ENCODE measurements at places on chromosomes 11 and 22.
A peak's percentile ranks its signal among the peaks of the same experiment; 100 is the strongest.

- no peak for DNase-seq
Measured at GRCh38 chr11:707817-708420, 1.9 kb downstream of the EPS8L2 start.

GRCh38 chr11:92225568-92226330 is 1.1 kb downstream of the FAT3 start:
- DNase-seq = no peak

GRCh38 chr22:23223569-23224317 is 43.4 kb downstream of the BCR start:
- DNase-seq = no peak

- DNase-seq = no peak
Measured at GRCh38 chr11:9951807-9952206, 287.9 kb downstream of the SWAP70 start.

DNA sequence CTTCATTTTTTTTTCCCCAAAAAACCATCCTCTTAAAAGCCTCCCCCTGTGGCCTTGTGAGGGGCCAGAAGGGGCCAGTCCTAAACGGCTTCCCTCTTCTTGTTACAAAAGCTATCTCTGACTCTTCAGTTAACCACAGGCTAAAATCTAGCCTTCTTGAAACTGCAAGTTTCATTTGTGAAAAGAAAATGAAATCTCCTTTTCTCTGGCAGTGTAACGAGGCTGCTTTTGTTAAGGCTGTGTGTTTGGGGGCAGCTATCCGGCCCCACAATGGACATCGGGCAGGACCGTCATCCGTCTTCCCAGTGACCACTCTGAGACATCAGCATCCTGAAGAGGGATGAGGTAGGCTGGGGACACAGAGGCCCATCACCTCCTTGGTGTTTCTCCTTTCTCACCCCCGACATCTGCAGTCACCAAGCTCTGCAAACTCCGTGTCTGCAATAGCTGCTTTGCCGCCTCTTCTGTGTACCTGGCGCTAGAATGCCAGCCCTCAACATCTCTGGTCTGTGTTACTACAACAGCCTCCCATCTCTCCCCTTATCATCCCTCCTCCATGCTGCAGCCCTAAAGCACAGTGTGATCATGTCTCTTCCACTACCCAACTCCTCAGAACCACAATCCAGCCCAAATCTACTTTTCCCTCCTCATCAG is 94.0 kb downstream of the RCN1 start:
- no peak for DNase-seq

GRCh38 chr11:64395545-64396078 is 36.6 kb downstream of the RPS6KA4 start:
- DNase-seq = no peak

- DNase-seq = no peak
Measured at GRCh38 chr11:126701520-126701897, 299.1 kb downstream of the KIRREL3 start.

GRCh38 chr22:40030758-40031095 is 36.0 kb downstream of the FAM83F start:
- no peak for DNase-seq

GRCh38 chr11:108592591-108593213 is 866 bp downstream of the EXPH5 start:
- peak; percentile 32 for DNase-seq

DNA sequence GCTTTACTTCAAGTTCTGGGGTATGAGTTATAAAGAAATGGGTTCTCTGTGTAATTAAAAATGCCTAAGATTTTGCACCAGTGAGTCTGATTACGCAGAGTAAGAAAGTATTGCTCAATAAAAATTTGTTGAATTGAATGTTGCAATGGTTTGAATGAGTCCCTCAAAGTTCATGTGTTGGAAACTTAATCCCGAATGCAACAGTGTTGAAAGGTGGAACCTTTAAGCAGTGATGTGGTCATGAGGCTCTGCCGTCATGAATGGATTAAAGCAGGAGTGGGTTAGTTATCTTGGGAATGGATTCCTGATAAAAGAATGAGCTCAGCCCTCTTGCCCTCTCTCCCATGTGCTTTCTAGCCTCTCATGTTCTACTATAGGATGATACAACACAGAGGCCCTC is 52.6 kb upstream of the SESN3 start:
- DNase-seq = no peak

GRCh38 chr11:71433648-71434450 is 14.3 kb downstream of the DHCR7 start:
- no peak for DNase-seq

GRCh38 chr11:109424901-109425300 is 2.9 kb downstream of the C11orf87 start:
- DNase-seq = no peak

- DNase-seq = no peak
Measured at GRCh38 chr11:36142439-36142838, 146.8 kb downstream of the COMMD9 start.

GRCh38 chr11:2248762-2249161 is 21.6 kb downstream of the ASCL2 start:
- no peak for DNase-seq

DNA sequence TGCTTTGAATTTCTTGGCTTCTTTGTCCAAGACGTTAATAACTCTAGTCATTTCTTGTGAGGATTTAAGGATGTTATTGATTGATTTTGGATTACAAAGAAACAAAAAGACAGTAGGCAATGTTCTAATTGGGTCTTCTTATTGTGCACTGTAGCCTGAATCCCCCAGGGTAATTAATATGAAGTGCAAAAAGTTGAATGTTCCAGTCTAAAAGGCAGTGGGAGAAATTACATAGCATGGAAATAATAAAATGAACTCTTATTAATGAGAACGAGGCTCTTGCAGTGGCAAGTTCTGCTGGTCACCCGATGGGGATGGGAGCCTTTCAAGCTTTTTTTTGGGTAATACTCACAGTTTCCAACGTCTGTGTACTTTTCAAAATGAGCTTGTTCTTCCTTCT is 45.6 kb downstream of the UBASH3B start:
- DNase-seq = no peak

DNA sequence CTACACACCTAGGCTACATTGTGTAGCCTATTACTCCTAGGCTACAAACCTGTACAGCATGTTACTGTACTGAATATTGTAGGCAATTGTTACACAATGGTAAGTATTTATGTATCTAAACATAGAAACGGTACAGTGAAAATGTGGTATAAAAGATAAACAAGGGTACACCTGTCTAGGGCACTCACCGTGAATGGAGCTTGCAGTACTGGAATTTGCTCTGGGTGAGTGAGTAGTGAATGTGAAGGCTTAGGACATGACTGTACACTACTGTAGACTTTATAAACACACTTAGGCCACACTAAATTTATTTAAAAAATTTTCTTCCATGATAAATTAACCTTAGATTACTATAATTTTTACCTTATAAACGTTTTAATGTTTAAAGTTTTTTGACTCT is 171.7 kb upstream of the NCAM1 start:
- DNase-seq = no peak

GRCh38 chr11:132576706-132577105 is 955.6 kb downstream of the OPCML start:
- DNase-seq = no peak

- DNase-seq = no peak
Measured at GRCh38 chr11:95257456-95257971, 26.5 kb upstream of the SESN3 start.

DNA sequence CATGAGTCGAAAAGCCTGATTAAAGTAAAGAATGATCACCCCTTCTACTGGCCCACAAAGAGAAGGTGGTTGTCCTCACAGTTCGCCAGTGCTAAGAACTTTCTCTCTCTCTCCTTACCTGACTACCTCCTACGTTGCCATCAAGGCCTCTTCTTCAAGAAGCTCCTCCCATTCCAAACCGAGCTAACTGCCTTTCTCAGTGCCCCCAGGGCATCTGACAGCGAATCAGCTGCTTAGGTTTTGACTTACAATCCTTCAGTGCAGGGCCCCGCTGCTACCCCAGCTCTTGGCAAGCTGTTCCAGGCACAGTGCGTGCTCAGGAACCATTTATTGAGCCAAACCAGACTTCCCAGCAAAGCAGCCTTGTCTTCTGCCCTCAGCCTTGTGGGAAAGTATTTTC is 5.8 kb downstream of the VSTM5 start:
- DNase-seq = no peak

All from CD4-positive, alpha-beta T cell treated with Interleukin-21 for 1 hour (primary cell).